ENCODE measurements at places on chromosomes 2 and 18.

DNA sequence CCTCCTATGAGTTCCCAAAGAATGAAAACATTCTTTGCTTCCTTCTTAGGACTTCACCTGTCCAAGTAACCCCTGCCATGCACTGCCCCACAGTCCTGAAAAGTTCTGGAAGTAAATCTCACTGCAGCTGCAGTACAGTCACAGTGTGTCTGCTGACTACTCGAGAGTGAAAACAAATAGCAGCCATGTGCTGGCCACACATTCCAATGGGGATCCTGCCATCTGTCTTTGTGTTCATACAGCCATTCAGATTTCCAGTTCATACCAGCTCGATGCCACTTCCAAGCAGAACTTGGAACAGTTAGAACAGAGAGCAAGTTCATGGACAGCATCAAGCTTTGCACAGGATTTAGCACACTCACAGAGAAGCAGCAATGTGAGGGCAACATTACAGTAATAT, 629.9 kb upstream of the ACVR2A start:
- no peak for ATAC-seq

DNA sequence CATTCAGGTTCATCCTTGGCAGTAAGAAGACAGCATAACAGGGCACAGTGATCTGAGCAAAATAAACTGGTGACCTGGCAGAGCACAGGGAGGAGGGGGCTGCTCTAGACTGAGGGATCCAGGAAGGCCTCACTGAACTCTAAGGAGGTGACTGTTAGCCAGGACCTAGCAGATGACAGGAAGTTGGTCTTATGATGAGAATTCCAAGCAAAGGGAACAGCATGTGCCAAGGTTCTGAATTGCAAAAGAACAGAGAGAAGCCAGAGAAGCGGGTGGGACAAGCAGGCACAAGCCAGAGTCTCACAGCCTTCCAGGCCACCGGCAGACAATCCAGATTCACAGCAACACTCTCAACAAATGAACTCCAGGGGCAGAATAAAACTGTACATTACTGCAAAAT, 152.7 kb upstream of the PTPRM start:
- no peak for ATAC-seq

- no peak for ATAC-seq
These were observed 392.7 kb upstream of the ID2 start for GRCh38 chr2:8289111-8289510.

DNA sequence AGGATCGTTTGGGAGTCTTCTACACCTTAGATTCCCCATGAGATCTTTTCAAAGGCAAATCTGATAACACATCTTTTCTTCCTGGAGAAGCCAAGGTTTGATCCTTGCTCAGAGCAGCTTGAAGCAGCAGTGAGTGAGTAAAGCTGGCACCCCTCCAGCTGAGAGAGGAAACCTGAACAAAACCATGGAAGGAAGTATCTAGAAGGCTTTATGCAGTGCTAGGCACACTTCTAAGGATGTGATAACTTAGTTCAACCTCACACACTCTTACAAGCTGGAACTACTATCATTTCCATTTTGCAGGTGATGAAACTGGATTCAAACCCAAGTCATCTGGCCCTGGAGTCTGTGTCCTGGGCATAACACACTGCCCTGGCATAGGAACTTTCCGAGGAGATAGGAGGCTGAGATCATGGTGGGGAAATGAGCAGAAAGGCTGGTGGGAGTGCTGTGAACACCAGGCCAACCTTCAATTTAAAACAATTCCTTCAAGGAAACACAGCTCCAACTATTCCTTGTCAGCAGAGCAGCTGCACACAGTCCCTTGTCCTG, 71.2 kb downstream of the CTAGE1 start:
- no peak for ATAC-seq

DNA sequence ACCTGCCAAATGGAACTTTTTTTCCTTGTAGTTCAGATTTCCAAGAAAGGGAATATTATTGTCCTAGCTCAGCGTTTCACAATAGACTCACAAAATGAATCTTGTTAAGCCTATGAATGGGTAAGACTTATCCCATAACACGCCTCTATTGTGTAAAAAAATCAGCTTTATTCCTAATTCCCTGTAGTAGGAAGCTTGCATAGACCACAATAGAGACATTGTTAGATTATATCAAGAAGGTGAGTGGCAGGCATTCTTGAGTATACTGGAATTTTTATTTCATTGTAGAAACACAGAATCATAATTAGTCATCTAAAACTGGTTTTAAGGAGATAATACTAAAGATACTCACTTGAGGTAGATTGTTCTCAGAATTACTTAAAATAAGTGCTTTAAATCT, 46.5 kb upstream of the SLC30A6 start:
- no peak for ATAC-seq

DNA sequence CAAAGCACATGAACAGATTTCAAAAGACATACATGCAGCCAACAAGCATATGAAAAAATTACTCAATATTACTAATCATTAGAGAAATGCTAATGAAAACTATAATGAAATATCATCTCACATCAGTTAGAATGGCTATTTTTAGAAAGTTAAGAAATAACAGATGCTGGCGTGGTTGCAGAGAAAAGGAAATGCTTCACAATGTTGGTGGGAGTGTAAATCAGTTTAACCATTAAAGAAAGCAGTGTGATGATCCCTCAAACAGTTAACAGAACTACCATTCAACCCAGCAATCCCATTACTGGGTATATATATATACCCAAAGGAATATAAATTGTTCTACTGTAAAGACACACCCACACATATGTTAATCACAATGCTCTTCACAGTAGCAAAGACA, 117.7 kb upstream of the SETBP1 start:
- no peak for ATAC-seq

GRCh38 chr2:55879976-55880375, 43.6 kb downstream of the EFEMP1 start:
- ATAC-seq: no peak

GRCh38 chr2:8445580-8445979, 236.3 kb upstream of the ID2 start:
- ATAC-seq: no peak

- no peak for ATAC-seq
These were observed 5.4 kb downstream of the METTL21A start for GRCh38 chr2:207619764-207620203.

DNA sequence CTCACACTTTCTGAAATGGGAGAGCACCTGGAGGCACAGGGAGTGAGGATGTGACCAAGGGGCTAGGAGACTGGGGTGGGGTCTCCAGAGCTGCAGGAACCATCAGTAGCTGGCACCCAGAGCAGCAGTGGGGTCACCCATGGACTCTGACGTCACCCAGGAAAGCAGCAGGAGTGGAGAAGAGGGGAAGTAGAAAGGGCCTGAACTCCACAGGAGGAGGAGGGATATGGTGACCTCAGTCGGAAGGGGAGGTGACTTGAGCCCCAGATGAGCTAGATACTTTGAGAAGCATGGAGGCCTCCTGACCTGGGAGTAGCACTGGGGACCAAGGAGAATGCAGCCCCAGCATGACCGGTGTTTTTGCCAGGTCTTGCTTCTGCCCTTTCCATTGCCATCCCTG, 8.8 kb downstream of the NMUR1 start:
- no peak for ATAC-seq

GRCh38 chr18:76822506-76823160, at the start of gene ZNF236:
ZNF236 (plus strand) TSS chr18:76822557; CDS start chr18:76822608, 51 bp downstream.
- ATAC-seq: peak; percentile 64

- no peak for ATAC-seq
These were observed 39.5 kb upstream of the FLACC1 start for GRCh38 chr2:201396595-201396994.

DNA sequence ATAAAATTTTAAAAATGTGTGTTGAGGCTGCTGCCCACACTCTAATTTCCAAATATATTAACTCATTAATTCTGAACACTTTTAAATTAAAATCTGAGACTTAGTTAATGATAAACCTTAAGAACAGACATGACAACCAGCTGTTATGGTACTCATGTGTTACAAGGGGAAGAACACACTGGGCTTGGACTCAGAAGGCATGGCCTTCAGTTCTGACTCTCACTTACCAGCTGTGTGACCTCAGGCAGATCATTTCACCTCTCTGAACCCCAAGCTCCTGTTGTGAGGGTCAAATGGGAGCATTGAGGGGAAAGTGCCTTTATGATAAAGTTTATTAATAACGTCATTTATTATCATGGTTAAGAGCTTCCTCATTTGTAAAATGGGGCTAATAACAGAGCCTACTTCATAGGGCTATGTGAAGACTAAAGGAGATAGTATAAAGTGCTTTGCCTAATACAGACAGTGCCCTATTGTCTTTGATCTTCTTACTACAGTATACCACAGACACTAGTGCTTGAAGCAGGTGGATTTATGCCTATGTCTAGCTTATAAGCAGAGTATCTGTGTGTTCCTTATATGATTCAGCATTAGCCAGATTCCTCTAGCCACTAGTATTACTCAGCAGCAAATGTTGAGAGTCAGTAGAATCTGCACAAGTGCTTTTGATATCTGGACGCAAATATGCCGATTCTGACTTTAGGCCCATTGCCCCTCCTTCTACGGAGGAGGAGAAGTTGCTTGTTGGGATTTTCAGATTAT, 99.6 kb downstream of the SGPP2 start:
- ATAC-seq: no peak

DNA sequence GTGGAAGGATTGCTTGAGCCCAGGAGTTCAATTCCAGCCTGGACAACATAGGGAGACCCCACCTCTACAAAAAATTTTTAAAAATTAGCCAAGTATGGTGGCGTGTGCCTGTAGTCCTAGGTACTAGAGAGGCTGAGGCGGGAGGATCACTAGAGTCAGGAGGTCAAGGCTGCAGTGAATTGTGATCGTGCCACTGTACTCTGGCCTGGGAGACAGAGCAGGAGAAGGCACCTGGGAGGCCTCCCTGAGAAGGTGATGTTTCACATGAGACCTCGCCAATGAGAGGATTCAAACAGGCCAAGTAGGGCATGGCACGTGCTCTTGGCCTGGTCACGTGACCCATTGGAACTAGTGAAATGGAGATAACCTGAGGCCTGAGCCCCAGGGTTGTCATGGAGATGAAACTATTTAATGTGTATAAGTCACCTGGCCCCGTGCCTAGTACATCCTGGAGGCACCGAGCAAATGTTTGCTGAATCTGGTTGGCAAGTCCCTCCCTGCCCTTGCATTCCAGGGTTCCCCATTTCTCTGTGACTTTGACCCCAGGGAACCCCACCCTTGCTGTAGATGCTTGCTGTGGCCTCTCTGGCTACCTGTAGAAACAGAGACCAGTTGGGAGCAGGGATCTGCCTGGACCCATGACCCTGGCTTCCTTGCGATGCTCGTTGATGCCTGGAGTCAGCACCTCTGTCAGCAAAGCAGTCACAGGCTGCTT, 26.1 kb upstream of the ROCK2 start:
- ATAC-seq: no peak

DNA sequence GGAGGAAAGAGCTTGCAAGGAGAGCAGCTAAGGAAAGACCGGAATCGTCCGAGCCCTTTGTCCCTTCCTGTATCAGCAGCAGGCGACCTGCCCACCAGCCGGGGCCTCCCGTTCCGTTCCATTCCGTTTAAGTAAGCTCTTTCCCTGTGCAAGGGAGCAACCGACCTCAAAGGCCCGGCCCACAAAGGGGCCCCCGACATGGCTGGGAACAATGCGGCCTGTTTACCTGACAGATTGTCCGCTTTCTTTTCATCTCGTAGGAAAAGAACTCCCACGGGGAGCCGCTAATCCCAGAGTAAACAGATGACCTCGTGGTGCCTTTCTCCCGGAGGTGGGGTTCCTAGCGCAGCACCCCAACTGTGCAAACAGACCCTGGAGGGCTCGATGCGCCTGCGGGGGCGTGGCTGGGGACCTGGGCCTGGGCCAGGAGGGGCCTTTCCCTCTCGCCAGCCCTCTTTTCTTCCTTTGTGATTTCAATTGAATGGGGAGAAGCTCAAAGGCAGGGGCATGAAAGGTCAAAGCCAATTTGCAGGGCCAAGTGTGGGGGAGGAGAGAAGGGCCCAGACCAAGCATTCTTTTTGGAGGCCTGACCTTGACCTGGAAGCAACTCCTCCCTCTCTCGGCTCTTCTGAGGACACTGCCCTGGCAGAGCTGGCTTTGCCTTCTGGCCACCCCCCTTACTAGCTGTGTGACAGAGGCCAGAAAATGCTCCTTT, 120.2 kb downstream of the INHBB start:
- no peak for ATAC-seq

- ATAC-seq: no peak
These were observed 88.8 kb downstream of the EPAS1 start for GRCh38 chr2:46385786-46386577.

- no peak for ATAC-seq
These were observed 58.3 kb downstream of the MTCL1 start for GRCh38 chr18:8763611-8764010.

DNA sequence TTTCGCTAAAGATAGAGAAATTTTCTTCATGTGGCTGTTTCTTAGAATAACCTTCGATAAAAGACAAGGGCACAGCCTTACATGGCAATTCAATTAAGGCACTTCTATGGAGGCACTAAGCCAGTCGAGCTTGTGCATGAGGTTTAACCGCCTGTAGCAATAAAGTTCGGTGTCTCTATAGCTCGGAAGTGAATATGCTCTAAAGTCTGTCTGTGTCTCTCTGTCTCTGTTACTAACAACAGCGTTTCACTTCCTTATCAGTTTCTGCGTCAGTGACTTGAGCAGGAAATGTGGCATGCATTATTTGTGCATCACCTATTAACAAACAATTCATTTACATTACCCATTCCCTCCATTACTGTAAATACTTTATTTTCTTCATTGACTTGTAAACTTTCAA, 365.1 kb upstream of the NETO1 start:
- ATAC-seq: no peak

Measured in SK-N-SH treated with all-trans-retinoic acid at 6 μM for 48 hours (cell line).